ENCODE measurements at places on chromosomes 12 and 14.
A peak's percentile ranks its signal among the peaks of the same experiment; 100 is the strongest.

GRCh38 chr12:130084359-130084758 is 77.9 kb upstream of the FZD10 start:
- DNase-seq: no peak

DNA sequence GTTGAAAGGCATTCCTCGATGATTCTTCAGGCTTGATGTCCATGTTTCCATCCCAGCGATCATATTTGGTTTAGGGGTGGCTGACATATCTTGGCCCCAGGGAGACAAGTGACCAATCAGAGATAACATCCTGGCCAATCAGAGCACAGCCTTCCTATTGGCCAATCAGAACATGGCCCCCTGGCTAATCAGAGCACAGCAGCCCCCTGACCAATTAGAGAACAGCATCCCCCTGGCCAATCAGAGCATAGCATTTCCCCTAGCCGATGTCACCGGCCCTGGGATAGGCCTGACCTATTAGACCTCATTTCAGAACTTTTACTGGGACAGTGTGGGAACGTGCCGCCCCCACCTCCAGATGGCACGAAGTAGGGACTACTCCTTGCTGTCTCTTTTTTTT is 182.2 kb downstream of the AACS start:
- no peak for DNase-seq

GRCh38 chr12:47938093-47938492 is 25.3 kb upstream of the TMEM106C start:
- DNase-seq: no peak

DNA sequence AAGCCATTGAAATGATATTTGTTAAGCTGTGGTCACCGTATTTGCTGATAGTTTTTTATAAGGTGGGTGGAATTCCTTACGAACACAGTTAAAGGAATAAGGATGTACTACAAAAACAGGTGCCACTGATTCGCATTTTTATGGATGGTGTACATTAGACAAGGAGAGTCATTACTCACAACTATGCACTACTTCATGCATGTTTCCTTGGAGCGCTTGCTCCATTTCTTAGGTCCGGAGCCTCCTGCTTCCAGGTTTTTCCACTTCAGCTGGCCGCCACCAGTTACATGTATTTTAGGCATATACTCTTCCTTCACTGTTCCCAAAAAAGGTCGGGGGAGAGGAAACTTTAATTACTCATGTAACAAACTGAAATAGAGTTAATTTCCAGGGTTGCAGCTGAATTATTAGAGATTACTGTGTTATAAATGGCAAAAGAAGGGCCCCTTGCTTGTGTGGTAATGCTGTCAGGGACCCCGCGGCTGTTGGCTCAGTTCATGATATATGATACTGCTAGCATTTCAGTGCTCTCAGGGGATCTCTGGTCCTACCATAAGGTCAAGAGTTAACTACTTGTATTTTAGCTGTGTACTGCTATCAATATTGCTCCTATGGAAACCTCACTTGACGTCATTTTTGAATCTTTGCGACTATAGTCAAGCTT is 454.7 kb downstream of the NPAS3 start:
- no peak for DNase-seq

- no peak for DNase-seq
Measured at GRCh38 chr12:130948136-130948535, 5.6 kb upstream of the ADGRD1 start.

GRCh38 chr14:94543449-94544124 is 17.7 kb upstream of the SERPINA4 start:
- no peak for DNase-seq

- no peak for DNase-seq
Measured at GRCh38 chr12:4957761-4958160, 48.1 kb downstream of the KCNA1 start.

- no peak for DNase-seq
Measured at GRCh38 chr12:51635346-51635745, 44.3 kb downstream of the SCN8A start.

DNA sequence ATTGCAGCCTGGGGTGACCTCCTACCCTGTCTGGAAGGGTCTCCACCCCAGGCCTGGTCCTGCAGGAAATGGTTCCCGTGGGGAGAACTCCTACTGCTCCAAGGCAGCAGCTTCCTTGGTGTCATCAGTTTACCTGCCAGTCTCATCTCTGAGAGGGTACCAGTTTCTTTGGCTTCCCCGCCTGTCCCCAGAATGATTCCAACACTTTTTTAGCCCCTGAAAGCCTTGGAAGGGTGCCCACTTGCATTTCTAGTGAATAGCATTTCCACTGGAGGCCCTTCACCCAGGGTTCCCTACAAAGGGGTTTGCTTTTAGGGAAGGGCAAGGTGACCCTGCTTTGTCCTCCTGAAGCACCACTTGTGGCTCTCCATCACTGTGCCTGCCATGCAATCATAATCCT is 284.3 kb downstream of the ZFP36L1 start:
- DNase-seq: no peak

- DNase-seq: no peak
Measured at GRCh38 chr14:86402545-86402944, 872.6 kb downstream of the FLRT2 start.

DNA sequence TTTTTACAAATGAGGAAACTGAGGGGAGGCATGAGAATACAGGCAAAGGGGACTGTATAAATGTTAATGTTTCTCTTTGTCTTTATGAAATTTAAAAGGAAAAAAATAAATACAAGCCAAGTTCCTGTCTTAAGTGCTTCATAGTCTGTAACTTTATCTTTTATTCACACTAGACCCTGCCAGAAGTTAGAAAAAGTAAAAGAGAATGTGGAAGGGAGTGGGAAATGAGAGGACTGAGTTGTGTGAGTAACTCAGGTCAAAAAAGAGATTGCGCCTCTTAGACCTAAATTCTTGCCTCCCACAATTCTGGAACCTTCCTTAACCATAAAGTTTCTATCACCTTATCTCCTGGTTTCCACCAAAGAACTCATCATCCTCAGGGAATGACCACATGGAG is 141.1 kb downstream of the KICS2 start:
- DNase-seq: no peak

- no peak for DNase-seq
Measured at GRCh38 chr14:104091927-104092771, 6.6 kb downstream of the ASPG start.

DNA sequence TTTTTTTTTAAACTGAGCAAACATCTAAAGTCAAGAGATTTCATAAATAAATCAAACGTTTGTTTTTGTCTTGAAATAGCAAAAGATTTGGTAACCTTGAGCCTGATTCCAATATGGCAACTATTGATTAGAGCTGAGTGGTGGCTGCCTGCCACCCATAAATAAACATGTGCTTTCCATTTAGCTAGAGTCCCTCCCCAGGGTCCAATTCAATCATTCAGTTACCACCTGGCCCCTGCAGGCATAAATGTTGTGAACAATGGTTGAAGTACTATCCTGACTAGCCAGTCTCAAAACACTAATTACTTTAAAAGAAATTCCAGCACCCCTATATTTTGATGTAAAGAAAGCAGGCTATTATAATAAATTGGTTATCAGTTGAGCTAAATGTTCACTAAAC is 129.7 kb upstream of the GRIP1 start:
- no peak for DNase-seq

- DNase-seq: peak; percentile 88
Measured at GRCh38 chr12:24948757-24949722, at the start of gene BCAT1. Gene BCAT1, minus strand, starts transcription at chr12:24949101. Its CDS starts 169 bp downstream, at chr12:24948932.

DNA sequence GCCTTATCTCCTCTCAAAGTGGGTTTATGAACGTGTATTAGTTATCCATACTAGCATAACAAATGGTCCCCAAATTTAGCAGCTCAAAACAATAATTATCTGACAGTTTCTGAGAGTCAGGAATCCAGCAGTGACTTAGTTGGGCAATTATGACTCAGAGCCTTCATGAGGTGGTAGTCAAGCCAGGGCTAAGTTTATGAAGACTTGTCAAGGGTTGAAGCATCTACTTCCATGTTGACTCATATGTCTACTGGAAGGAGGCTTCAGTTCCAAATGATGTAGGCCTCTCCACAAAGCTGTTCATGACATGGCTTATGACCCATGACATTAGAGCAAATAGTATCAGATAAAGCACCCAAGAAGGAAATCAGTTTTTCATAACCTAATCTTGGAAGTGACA is 73.2 kb downstream of the IPO8 start:
- peak; percentile 0 for DNase-seq

DNA sequence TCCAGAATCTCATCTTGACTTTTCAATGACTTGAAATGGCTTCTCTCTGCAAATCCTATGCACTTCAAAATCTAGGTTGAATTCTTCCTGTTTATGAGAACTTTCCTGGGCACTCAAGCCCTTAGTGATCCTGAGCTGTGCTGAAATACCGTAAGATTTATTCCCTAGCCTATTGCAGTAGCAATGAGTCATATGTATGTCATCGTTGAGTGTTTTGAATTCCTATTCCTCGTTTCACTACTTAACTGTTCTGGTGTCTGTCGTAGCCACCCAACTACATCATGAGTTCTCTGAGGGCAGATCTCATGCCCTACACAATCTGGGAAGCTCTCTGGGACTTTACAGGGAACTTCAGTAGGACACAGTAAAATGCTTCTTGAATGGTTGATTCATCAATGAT is 190.8 kb upstream of the TMEM132C start:
- DNase-seq: no peak

DNA sequence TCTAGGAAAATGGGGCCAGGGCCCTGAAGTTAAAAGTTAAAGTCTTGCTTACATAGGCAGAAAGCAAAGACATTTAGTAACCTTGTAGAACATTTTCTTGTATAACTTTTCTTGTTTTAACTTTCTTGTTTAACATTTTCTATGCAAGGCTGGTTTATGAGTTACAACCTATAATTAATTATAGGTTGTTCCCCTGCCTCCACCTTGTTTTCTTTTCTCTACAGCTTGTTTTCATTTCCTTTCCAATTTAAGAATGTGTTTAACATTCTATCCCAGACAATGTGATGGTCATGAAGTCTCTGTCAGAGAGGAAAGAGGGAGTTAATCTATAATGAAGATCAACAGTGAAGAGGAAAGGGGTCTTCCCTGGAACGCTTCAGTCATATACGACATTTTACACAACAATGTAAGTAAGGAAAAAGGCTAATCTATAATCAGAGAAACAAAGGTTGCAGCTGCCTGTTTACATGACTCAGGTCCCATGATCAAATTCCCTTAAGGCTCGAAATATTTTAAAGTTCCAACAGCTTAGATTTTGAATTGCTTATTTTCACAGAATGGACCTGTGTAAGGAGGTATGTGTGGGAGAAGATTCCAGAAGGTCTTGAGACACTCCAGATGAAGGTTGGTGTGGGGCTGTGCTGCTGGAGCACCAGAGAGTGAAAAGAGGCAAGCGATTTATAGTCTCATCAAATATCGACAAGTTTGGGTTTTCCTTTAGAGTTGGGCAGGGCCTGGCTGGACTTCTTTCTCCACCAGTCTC is 34.2 kb upstream of the TCL1B start:
- DNase-seq: no peak

- no peak for DNase-seq
Measured at GRCh38 chr14:102225936-102226335, 79.0 kb downstream of the MOK start.

GRCh38 chr14:105151838-105152793 is 16.5 kb downstream of the JAG2 start:
- DNase-seq: no peak

- no peak for DNase-seq
Measured at GRCh38 chr12:62251609-62251958, 8.6 kb upstream of the USP15 start.

GRCh38 chr14:24139272-24139934 is 2.0 kb downstream of the EMC9 start:
- DNase-seq: no peak

DNA sequence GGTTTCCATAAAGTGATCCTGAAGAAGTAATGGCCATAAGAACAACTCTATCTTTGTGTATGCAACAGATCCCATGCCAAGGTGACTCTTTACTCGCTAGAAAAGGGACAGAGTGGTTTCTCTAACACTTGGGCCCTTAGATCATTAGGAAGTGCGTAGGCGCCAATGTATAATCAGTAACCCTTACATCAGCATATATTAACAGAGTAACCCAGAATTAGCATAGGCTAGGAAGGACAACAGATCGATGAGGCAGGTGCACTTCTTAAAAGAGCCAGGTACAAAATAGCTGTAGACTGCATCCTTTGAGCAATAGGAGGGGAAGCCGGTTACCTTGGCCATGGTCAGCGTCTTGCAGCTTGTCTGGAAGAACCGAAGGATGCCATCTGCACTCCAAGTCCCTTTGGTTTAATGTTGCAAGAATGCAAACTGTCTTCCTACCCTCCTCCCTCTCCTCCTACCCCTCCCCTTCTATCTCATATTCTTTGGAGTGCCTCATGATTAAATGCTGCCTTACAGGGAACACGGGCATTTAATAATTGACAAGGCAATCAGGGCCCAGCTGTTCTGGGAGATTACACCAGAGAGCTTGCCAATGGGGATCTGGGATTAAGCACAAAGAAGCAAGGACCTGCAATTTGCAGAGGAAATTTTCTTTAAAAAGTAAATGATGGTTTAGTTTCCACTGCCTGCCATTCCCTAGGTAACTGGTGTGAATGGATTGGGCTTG is 8.0 kb downstream of the GSG1 start:
- DNase-seq: no peak

GRCh38 chr14:96590190-96590864 is 88.1 kb downstream of the PAPOLA start:
- DNase-seq: no peak

GRCh38 chr12:66862356-66862985 is 183.6 kb upstream of the GRIP1 start:
- no peak for DNase-seq

- no peak for DNase-seq
Measured at GRCh38 chr12:1758887-1759286, 61.5 kb upstream of the LRTM2 start.

DNA sequence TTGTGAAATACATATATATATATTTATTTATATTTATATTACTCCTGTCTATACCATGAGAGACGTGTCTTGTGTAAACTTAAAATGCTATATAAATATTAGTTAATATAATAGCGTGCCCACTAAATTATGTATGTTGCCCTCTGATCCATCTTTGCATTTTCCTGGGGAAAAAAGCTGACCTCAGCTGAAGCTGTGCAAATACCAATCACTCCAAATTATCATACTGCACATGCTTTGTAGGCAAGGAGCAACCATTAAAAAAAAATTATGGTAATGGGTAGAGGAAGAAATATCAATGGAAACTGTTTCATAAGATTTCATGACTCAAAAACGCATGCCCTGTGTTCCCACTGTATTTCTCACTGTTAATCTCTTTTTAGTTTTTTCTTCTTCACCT is 179.8 kb downstream of the ANO4 start:
- DNase-seq: no peak
